ENCODE measurements at places on chromosomes 2 and 18.

DNA sequence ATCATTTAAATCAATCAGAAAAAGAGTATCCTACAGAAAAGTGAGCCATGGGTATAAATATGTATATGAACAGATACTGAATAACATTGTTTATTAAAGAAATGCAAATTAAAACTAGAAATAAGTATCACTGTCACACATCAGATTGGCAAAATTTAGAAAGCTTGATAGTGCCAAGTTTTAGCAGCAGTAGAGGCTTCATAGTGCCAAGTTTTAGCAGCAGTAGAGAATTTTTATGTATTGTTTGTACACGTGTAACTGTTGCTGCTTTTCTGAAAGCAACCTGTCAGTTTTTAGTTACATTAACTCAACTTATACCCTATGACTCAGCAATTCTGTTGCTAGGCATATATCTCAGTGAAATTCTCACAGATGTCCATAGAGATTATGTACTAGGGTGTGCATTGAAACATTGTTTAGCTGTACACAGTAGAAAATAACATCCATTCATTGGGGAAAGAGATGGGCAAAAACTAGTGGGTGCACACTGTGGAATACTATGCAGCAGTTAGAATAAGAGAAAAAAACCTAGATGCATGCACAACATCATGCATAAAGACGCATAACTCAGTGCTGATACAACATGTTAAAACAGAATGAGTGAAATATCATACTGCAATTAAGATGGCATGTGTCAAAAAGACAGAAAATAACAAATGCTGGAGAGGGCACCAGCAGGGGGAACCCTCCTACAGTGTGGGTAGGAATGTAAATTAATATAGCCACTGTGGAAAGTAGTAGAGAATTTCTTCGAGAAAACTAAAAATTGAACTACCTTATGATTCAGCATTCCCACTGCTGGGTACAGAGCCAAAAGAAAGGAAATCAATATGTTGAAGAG, 294.5 kb upstream of the NT5C1B start:
- no peak for DNase-seq

GRCh38 chr2:217106650-217107014, 246.8 kb upstream of the TNP1 start:
- DNase-seq: no peak

- no peak for DNase-seq
Measured at GRCh38 chr18:25289001-25289631, 62.9 kb downstream of the ZNF521 start.

DNA sequence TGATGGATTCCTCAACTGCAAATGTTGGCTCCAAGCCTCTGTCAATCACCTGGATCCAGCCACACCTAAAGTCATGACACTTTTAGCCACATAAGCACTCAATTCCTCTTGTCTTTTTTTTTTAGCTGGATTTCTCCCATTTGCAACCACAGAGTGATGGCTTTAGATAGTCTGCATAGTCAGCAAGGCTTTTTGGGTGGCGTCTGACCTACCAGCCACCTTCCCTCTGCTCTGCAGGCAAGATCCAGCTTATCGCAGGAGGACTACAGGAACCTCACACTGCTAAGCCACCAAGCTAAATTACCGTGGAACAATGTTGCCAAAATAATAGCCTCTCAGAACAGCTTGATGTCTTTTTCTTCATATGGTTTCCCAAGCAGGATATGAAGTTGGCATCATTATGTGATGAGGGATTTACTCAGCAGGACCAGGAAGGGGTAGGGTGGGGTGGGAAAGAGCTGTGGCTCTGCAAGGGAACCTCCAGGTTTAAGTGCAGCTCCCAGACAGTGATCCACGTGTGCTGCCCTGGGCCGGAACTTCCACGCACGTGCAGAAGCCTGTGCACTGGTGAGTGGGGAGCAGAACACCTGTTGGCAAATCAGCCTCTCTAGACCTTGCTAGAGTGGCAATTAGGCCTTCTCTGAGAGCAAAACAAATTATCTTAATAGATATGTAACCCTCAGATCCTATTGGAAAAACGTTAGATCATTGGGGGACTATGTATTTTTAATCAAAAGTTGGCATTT, 170.6 kb upstream of the NCK2 start:
- no peak for DNase-seq

DNA sequence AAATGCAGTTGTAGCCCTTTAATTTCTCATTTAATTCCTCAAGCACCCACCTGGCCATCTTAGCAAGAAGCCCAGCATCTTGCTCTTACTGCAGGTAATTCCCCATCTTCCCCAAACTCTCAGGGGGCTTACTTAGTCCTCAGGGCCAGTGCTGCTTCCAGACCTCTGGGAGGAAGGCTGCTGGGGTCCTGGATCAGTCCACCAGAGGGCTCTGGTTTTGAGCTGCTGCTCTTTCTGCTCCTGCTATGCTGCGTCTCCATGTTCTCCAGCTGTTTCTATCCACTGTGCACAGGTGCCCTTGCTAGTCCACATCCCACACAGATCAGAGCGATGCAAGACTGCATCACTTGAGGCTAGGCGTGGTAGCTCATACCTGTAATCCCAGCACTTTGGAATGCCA, 34.5 kb upstream of the TMEM87B start:
- DNase-seq: no peak

DNA sequence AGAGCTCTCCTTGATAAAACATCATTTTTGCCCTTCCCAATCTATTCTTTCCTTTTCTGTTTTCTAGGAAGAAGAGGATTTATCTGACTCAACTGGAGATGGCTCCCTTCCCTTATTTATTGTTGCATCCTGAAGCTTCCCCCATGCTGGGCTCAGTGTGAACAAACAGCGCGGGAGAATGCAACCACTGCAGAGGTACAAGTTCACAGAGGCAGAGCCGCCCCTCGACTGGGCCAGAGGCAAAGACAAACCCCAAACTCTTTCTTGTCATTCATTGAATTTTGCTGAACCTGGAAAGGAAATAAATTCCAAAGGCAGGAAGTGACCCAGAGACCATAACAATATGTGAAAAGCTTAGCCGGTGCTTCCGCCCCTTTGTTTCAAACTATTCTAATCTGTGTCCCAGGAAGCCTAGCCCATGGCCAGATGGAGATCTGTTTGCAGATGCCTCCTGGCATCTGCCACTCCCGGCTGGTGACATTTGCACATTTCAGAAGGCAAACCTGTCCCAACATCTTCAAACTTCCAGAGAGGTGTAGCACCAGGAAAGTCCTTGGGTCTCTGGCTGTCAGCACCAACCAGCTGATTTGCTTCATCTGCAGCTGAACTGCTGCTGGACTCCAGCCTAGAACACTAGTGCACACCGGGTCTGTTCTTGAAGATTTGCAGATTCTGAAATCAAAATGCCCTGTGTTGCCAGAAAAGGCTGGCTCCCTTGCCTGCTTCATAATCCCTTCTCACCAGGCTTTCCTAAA, 79.4 kb upstream of the MAP4K3 start:
- DNase-seq: no peak

DNA sequence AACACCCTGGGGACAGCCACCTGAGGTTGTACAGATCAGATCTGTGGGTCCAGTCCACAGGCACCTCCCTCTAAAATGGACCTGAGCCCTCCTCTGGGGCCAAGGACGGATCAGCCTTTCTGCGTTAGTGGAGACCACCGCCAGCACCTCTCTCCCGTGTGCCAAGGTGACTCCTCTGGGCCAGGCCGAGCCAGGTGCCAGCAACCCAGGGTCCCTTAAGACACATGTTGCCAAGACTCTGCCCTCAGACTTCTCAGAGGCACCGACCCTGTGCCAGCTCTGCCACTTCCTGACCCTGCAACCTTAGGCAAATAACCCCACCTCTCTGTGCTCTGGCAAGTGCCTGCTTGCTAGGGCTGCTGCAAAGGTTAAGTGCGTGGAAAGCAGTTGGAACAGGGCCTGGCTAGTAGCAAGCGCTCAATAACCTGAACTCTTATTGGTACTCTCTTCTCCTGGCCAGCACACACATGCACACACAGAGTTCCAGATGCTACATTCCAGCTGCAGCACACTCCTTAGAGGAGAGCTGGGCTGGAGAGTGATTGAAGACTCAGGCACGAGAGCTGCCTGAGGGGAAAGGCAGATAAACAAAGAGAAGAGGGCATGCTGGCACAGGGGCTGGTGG, 105.6 kb downstream of the TNS1 start:
- DNase-seq: no peak

GRCh38 chr2:42421157-42421485, 60.1 kb upstream of the COX7A2L start:
- DNase-seq: no peak

- no peak for DNase-seq
Measured at GRCh38 chr18:50071397-50071796, 123.5 kb downstream of the MYO5B start.

DNA sequence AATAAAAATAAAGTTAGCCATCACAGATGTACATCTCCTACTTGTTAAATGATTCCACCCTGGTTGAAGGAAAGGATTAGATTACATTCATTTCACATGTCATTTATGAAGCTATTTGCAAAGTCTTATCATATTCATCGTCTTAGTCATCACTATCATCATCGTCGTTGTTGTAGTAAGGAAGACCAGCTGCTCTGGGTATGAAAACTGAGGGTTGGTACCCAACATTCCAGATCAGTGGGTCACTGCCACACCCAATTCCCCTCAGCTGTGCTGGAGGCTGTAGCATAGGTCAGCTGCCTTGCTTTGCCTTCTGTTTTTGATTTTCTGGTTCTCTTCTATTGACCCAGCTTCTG, 20.9 kb upstream of the CCBE1 start:
- no peak for DNase-seq

DNA sequence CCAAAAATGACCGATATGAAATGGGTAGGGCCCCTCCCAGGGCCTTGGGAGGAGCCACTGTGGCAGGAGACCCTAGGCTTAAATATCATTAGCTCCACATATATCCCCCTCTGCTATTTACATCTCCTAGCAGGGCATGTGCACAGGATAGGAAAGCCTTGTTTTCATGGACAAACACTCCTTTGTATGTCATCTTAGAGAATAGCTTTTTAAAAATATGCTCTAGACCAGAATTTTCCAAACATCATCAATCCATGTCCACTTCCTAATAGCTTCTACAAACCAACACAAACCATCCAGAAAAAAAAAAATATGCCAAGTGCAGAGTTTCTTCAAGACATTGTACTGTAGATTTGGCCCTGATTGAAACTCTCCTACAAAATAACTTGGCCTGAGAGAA, 10.8 kb downstream of the DAPL1 start:
- no peak for DNase-seq
